ENCODE measurements at places on chromosomes 2 and 18. TPM values are rescaled to one million over a fixed set of nuclear protein-coding genes. Genes with fewer than 3 reads are reported as not detected.

DNA sequence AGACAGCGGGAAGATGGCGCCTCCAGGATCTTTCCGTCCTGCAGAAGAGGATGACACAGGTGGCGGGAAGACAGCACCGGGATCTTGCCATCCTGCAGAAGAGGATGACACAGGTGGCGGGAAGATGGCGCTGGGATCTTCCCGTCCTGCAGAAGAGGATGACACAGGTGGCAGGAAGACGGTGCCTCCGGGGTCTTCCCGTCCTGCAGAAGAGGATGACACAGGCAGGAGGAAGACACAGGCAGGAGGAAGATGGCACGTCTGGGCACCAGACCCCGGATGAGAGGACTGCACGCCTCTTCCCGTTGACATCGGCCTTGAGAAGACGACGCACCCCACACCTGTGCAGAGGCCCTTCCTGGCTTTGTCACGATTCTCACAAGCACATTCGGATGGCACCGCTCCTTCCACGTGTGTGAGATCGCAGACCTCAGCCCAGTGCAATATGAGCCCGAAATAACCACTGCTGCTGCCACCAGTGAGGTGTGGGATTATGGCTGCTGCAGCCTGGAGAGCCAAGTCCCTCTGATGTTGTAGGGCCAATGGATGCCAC lies 79.4 kb upstream of the SNTG2 start:
- DNase-seq: no peak

DNA sequence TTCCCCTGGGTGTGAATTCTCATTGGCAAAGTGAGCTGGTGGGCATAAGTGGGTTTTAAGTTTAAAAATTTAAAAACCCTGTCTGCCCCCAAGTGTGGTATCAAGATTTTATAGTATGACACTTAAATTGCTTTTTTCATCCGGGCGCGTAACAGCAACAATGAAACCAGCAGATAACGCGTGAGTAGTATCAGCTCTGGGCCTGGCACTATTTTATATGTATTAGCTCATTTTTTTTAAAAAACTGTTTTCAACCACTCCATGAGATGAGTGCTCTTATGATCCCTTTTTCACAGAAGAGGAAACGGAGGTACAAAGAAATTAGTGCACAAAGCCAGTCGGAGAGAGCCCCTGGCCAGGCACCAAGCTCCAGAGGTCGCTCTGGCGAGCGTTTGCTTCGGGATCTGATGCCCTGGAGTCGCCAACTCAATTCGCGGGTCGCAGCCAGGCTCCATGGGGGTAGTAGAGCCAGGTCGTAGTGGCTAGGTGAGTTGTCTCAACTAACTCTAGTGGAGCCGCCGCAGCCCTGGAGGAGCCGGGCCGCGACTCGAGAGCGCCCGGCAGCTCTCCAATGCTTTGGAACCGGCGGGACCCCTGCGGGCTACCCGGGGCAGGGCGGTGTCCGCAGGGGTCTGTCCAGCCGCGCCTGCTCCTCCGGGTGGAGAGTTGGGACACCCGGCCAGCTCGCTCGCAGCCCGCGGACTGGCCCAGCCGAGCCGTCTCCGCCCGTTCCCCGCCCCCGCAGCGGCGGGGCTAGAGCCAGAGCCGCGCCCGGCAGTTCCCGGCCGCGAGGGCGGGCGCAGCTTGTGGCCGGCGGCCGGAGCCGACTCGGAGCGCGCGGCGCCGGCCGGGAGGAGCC lies at the start of gene IL1R1:
Gene IL1R1 (plus strand): TSS at position 777 of the 859 bp plus-strand sequence. CDS start 14,979 bp downstream, outside the sequence.
- peak; percentile 96 for DNase-seq

CFAP221 gene
- total RNA-seq: 58.7 TPM

DNA sequence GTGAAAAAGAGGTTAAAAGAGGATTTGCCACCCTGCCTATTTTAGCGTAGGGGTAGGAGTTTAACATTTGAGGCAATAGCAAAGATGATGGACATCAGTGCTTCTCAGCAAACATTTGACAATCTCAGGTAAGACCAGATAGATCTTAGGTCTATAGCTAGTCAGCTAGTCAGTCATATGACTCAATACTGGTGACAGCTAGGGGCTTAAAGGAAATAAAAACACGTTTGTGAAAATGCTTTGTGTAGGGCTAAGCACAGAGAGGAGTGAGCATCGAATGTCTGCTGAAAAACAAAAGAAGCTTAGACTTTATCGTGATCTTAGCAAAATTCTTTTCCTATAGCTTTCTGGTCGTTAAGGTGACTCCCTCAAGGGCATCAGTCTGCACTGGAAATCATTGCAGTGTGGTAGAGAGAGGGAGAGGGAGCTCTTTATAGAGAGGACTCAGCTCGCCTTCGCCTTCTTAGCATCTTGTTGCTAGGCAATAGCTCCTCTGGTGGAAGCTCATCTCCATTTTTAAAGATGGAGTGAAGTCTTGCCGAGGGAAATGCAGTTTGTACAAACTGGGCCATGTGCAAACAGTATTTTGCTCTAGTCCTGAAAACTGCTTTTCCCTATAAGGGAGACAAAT lies 62.8 kb upstream of the SLC38A11 start:
- peak; percentile 1 for DNase-seq

GRCh38 chr2:222690564-222691200 lies 19.2 kb downstream of the MOGAT1 start:
- DNase-seq: peak; percentile 85

BCL2 gene
- total RNA-seq: 39.2 TPM

GRCh38 chr18:79737426-79737825 lies 57.8 kb downstream of the CTDP1 start:
- no peak for DNase-seq

GRCh38 chr18:11996190-11996754 lies 15.0 kb downstream of the IMPA2 start:
- DNase-seq: no peak

DNA sequence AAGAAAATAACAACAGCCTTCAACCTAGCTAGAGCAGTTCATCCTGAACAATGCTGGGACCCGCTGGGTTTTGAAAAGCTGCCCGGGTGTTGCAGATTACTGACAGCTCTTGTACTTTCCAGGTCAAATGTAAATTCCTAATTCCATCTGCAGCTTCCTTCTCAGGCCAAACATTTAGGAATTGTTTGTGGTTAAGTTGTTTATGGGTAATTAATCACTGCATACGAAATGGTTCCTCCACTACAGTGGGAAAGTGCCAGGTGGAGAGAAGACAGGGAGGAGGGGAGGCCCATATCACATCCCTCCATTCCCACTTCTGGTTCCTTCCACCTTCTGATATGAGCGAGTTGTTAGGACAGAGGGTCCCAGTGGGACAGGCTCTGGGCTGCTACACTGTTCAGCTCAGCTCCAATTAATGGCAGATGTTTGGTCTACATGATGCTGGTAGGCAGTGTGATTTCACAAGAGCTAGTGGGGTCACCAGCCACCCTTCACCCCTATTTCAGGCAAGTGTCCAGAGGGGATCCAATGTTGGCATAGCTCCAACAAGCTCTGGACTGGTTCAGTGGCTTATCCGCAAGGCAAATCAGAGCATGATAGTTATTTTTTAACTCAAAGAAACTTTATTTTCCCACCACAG lies 112.9 kb upstream of the ACAA2 start:
- no peak for DNase-seq

- DNase-seq: no peak
Observed at GRCh38 chr2:152929628-152930027, 211.2 kb downstream of the ARL6IP6 start.

DNA sequence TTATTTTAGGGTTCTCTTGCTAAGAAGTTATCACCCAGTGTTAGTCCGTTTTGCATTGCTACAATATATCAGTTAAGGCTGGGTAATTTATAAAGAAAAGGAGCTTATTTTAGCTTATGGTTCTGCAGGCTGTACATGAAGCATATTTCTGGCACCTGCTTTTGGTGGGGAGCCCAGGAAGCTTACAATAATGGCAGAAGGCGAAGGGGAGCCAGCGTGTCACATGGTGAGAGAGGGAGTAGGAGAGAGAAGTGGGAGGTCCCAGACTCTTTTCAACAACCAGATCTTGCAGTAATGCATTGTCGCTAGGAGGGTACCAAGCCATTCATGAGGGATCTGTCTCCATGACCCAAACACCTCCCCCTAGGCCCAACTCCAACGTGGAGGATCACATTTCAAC lies 688.8 kb upstream of the PIK3C3 start:
- DNase-seq: no peak
